ENCODE measurements at places on chromosomes 1 and 21.
A peak's percentile ranks its signal among the peaks of the same experiment; 100 is the strongest.

DNA sequence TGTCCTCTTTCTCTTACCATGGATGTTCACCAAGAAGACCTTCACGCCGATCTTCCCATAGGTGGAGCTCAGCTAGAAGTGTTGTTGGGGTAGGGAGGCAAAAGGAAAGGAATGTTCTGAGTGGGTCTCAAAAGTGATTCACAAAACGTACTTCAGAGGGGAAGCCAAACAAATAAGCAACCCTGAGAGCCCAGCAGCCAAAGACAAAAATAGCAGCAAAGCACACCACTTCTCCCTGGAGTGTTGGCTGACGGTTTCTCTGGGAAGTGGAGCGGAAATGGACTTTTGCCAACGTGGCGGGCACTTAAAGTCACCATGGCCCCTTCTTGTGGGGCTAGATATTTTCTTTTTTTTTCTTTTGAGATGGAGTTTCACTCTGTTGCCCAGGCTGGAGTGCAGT lies 23.1 kb downstream of the SLC26A9 start:
- DNase-seq: no peak

DNA sequence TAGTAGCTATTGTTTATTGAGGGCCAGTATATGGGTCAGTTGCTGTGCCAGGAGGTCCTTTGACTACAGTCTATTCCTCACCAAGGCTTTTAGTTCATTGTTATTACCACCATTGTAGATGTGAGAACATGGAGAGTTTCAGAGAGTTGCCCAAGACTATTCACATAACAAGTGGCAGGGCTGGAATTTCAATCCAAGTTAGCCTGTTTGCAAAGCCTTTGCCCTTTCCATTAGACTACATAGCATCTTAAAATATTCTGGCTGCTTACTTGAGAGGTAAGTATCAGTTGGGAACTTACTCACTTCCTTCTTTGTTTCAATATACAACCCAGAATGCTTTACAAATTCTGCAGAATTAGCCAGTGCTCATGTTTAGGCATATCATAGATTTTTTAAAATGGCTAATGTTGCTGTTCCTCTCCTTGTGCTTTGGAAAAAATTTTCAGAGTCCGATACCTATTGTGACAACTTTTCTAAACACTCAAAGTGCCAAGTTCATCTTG lies 141.2 kb downstream of the FGGY start:
- DNase-seq: no peak

DNA sequence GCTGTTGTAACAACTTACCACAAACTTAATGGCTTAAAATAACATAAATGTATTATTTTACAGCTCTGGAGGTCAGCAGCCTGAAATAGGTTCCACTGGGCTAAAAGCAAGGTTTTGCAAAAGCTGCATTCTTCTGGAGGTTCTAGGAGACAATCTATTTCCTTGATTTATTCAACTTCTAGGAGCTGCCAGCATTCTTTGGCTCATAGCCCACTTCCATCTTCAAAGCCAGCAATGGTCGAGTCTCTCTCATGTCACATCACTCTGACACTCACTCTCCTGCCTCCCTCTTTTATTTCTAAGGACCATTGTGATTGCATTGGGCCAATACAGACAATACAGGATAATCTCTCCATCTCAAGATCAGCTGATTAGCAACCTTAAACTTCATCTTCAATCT lies 15.1 kb upstream of the FOXJ3 start:
- no peak for DNase-seq

- no peak for DNase-seq
Measured at GRCh38 chr1:41261926-41262618, 20.0 kb upstream of the SCMH1 start.

DNA sequence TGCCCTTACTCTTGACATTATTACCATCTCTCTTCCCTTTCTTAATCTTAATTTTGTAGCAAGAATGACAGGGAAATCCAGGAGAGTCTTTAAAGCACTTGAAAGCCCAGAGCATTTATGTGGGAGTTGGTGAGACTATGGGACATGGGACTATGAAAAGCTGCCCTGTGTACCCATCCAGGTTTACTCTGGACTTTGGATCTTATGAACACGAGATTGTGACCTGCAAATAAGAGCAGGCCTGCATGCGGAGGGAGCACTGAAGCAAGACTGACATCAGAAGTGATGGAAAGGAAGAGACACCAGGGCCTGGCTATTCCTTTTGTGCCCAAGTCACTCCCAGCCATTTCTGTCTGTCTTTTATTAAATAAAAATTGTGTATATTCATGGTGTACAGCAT lies 209.6 kb downstream of the NUF2 start:
- DNase-seq: no peak

DNA sequence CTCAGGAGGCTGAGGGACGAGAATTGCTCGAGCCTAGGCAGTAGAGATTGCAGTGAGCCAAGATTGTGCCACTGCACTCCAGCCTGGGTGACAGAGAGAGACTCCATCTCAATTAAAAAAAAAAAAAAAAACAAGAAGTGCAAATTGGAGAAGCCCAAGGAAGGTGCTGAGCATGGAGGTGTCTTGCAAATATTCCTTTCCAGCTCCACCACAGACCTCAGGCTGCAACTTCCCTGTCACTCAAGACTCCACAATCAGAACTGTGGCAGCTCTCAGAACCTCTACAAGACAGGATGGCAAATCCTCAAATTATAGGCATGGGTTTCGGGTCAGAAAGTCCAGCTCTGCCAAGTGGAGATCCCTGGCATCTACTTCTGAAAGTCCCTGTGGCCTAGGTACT lies 104.4 kb upstream of the TIAM1 start:
- no peak for DNase-seq

- DNase-seq: no peak
Measured at GRCh38 chr1:116163533-116163932, 52.3 kb downstream of the MAB21L3 start.

DNA sequence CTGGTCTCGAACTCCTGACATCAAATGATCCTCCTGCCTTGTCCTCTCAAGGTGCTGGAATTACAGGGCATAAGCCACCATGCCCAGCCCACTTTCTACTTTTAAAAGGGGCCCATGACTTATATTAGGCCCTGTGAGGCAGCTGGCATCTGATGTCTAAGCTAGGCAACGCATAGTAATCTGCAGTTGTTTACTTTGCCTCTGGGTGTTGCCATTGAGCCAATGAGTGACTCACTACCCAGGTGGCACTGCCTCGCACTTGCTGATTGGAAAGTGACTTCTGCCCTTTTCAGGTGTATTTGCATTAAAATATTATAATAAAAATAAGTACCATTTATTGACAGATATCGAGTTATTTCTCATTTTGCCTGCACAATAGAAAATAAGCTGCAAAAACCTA lies 84.9 kb downstream of the KIF14 start:
- DNase-seq: peak; percentile 7

DNA sequence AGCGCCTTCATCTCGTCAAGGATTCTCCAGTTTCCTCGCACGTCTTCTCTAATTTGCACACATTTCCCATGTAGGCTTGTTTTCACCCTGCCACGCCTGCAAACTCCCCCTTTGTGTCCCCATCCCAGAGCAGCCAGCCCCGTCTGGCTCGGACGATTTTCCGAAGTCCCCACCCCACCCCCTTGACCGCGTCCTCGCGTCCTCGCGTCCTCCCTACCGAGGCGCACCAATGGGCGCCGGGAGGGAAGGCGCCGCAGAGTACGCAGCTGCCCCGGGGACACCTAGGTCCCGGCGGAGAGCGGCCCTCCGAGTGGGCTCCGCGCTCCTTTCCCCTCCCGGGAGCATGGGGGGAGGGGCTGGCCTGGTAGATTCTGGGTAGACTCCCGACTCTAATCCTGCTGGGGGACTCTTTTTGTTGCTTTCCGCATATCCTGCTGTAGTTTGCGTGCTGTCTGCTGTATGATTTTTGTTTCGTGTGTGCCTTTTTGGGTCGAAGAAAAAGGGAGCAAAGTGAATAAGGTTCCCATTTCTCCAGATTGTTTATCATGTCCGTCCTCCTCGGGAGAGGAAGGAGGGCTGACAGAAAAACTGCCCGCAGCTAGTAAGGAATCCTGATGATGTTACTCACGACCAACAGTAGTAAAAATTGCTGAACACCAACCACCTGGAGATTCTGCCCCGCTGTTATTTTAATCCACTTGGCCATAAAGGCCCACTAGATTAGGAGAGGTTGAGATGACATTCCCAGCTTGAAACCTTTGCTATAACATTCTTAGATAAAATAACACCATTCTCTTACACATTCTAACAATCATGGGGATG lies 1.5 kb downstream of the CACHD1 start:
- DNase-seq: no peak

- no peak for DNase-seq
Measured at GRCh38 chr1:40363721-40364120, 9.8 kb upstream of the SMAP2 start.

GRCh38 chr1:151267760-151268159 lies 13.2 kb downstream of the PSMD4 start:
- no peak for DNase-seq

- peak; percentile 43 for DNase-seq
Measured at GRCh38 chr1:42176902-42177519, 12.5 kb upstream of the GUCA2A start.

GRCh38 chr1:201291916-201292315 lies 8.6 kb downstream of the PKP1 start:
- no peak for DNase-seq

DNA sequence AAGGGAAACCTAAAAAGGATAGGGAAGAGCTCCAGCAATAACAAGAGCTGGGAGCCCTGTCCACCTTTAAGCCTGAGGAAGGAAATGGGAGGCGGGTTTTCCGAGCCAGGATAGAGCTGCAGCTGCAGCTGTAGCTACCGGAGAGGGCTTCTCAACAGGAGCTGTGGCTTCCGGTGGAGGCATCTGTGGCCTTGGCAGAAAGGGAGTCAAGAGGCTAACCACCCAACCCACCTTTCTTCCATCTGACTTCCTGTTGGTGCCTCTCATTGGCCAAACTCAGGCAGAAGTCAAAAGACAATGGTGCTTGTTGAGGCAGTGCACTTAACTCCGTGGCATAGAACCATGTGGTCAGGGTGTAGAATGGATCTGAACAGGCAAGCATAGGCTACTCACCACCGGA lies 313.1 kb upstream of the DAB1 start:
- DNase-seq: no peak

DNA sequence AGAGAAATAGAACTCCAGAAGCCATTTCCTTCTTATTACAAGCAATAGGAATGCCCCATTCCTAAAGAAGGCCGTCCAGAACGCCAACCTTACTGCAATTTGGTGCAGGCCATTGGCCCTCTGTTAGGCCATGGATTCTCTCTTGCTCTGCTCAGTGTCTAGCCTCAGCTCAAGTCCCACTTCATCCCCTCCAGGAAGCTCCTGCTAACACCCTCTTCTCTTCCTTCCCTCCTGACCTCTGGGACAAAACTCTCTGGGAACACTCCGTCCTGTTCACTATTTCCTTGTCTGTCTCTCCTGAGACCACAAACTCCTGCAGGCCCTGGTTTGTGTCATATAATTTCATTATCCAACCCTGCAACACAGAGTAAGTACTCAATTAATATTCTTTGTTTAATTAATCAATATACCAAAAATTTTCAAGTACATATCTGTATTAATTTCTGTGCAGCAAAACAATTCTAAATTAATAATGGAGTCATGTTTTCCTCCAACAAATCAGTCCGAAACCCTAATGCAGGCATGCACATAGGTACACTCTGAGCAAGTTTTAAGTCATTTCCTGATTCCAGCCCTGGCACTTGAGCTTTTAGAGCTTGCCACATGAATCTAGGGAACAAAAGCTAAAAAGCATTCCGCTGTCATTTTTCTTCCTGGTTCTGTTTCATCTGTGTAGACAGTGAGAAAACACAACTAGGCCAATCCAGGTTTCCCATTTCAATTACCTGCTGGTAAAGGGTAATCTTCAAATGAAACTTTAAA lies 245.3 kb downstream of the SETD4 start:
- DNase-seq: no peak

DNA sequence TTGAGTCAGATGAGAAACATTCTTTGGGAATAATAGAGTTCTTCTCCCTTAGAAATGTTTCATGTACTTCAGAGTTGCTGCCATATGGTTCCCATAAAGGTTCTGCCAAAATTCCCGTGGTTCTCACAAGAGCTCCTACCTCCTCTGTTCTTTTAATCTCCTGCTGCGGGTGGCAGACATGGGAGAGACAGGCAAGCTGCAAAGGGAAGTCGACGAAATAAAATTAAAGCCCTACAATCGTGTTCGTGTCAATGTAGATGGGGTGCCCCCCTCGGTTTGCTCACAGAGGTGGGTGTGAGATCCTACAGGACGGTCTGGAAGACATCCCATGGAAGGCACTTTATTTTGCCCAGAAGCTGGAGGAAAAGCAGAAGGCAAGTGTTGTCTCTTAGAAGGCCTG lies 276.0 kb downstream of the RWDD3 start:
- DNase-seq: no peak

- no peak for DNase-seq
Measured at GRCh38 chr1:168734946-168735345, 5.9 kb upstream of the DPT start.

- DNase-seq: no peak
Measured at GRCh38 chr1:74584185-74584584, 71.8 kb upstream of the LRRC53 start.

DNA sequence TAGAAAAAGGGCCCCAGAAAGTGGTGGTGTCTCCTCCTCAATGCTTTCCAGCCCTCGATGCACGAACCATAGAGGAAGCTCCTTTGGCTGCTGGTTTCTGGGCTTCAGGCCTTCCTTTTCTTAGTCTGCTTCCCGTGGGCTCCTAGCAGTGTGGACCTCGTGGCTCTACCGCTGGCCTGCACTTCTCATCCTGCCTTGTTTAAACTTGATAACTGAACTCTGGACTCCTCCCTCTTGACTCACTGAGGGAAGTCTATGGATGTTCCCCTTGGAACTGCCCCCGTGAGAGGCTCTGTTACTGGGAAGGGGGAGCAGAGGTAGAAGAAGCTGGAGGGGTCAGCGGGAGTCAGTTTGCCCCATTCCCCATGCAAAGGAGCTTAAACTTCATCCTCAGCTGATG lies 75.3 kb upstream of the WDR26 start:
- DNase-seq: no peak

GRCh38 chr21:32819694-32820093 lies 48.1 kb upstream of the PAXBP1 start:
- DNase-seq: no peak

All from CD4-positive, alpha-beta T cell treated with Interleukin-2 at 100 ng/mL for 4 hours (primary cell).